Brain microvascular endothelial cell (primary cell): ENCODE measurements at places on chromosomes 3 and 15.

DNA sequence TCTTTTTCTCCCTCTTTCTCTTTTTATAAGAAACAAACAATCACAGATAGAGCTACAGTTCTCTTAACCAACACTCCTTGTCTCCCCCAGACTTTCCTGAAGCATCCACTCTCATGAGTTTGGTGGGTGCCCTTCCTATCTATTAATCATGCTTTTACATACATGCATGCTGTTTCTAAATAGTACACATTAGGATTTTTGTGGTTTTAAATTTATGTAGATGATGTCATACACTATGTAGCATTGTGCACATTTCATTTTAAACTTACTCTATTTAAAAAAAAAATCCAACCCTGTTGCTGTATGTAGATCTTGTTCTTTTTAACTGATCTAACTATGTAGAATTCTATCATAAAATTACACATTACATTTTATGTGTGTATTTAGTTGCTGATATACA, 104.3 kb upstream of the MRPS22 start:
- DNase-seq, result no peak

GRCh38 chr3:100463002-100463401, 29.4 kb upstream of the TMEM45A start:
- peak; percentile 57 for DNase-seq

- DNase-seq, result peak; percentile 83
Observed at GRCh38 chr3:177905173-177906125, 630.8 kb upstream of the KCNMB2 start.

GRCh38 chr3:149374793-149375500, 2.5 kb downstream of the TM4SF1 start:
- no peak for DNase-seq

GRCh38 chr15:82018201-82018600, 27.6 kb downstream of the MEX3B start:
- DNase-seq, result no peak
